ENCODE measurements at places on chromosomes 4 and X. TPM values are rescaled to one million over a fixed set of nuclear protein-coding genes. Genes with fewer than 3 reads are reported as not detected.

The CCSER1 gene
- total RNA-seq = 1.7 TPM

The ARL9 gene
- not detected for total RNA-seq

The SMIM10 gene
- not detected for total RNA-seq

The NXF2 gene
- not detected for total RNA-seq

The FRMD7 gene
- total RNA-seq = not detected

The C4orf50 gene
- total RNA-seq = 0.87 TPM

The FAT4 gene
- not detected for total RNA-seq

The SYTL5 gene
- not detected for total RNA-seq

The GPR82 gene
- not detected for total RNA-seq

The UGT2B7 gene
- not detected for total RNA-seq

The RAB33A gene
- total RNA-seq = 2.2 TPM

The CC2D2A gene
- 0.60 TPM for total RNA-seq

The MGARP gene
- not detected for total RNA-seq

The ARMCX5 gene
- total RNA-seq = 9.3 TPM

The PSMD10 gene
- total RNA-seq = 17.5 TPM

The HSFX2 gene
- total RNA-seq = not detected

The CXorf65 gene
- 57.7 TPM for total RNA-seq

DNA sequence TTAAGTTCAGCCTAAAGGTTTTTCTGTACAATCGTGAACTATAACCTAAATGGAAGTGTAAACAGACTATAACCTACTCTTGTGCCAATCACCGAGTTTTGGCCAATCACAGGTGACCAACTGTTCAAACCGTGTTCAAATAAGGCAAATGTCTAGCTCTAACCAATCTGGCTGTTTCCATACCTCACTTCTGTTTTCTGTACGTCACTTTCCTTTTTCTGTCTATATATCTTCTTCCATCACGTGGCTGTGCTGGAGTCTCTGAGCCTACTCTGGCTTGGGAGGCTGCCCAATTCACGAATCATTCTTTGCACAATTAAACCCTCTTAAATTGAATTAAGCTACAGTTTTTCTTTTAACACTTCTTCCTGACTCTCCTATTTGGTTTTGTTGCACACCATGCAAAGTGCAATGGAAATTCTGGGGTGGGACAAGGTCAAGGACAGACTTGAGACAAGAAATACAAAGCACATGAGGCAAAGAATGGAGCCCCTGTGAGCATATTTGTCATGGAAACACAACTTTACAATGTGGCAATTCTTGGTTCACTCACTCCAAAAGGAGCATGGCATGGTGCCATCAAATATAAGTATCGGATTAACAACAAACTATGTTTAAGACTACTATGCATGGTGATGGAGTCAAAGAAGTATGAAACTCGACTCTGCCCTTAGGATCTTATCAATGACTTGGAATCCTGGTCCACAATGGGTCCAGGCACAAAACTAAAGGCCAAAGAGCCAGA lies 115.7 kb upstream of the FAM9B start:
- no peak for DNase-seq

- no peak for DNase-seq
These were observed 133.3 kb downstream of the DCK start for GRCh38 chr4:71126719-71127118.

GRCh38 chrX:150759568-150760416 lies 66.6 kb downstream of the MTMR1 start:
- DNase-seq = no peak

DNA sequence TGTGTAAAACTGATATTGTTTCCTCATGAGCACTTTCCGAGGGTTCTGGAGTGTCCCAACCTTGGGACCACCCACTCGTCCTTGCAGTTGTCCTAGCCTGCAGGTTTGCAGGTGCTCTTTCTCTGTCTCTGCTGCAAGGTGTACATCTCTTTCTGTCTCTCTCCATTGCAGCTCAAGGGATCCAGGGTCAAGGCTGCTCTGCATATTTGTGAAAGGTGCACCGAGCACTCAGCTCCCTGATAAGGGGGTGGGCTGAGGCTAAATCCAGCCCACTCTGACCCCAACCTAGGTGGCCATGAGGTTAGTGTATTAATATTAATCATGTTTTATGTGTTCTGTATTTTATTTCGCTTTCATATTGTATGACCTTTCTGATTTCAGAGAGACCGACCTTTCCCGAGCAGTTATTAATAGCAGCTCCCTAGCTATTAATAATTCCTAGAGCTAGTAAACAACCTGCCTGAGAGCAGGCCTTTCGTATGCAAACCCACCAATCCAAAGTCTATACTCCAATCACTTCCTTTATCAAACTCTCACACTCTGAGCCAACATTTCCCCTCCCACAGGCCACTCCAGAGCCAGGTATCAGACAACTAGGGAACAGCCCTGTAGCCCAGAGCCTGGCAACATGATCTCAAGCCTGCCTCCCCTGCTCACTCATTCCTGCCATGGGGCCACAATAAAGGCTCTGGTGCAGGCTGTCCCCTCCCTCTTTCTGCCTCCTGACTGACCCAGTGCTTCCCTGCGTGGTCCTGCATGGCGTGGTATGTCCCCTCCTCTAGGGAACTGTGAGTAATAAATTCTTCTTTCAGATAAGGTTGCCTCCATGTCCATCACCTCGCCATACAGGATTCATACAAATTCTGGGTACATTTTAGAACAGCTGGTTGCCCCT lies 73.9 kb downstream of the SLC2A9 start:
- no peak for DNase-seq

- no peak for DNase-seq
These were observed 23.5 kb upstream of the GALNT7 start for GRCh38 chr4:173145131-173145530.

- no peak for DNase-seq
These were observed 47.4 kb downstream of the TMEM131L start for GRCh38 chr4:153513596-153513995.

- no peak for DNase-seq
These were observed 478.4 kb downstream of the BCOR start for GRCh38 chrX:39619182-39620009.

- DNase-seq = no peak
These were observed 46.8 kb upstream of the SETD7 start for GRCh38 chr4:139602776-139603360.

DNA sequence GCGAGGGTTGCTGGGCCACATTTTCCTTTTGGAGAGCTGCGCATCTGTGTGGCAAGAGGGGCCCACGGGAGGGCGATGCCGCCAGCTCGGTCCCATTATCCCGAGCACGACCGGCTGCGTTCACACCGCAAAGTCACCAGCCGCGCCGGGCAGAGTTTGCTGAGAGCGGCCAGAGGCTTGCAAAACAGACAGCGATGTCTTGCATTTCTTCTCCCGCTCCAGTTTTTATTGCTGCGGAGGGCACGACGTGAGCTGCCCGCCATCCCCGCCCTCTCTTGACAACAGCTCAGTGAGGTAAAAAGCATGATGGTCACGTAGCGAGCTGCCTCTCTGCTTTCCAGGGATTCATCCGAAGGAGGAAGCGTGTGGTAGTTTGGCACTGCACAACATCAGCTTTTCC lies 102.1 kb upstream of the TENM3 start:
- no peak for DNase-seq

- no peak for DNase-seq
These were observed 26.4 kb downstream of the GPM6B start for GRCh38 chrX:13790206-13791131.

DNA sequence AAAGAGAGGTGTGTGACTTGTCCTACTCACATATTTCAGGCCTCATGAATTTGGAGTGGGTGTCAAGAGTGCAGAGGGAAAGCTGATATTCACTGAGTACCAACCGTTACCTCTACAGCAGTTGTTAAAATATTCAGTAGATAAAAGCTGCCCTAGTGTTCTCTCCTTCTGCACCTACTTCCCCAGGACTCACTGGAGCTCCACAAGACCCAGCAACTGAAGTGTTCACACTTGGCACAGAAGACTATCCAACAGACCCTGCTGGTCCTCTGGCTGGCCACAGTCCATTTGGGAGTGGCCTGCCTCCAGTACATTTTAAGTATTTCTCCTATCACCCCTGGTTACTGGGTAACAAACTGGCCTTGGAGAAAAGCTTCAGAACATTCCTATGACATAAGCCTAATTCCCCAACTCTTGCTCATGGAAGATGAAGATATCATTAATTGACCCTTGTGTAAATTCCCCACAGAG lies 70.8 kb downstream of the PPARGC1A start:
- no peak for DNase-seq

DNA sequence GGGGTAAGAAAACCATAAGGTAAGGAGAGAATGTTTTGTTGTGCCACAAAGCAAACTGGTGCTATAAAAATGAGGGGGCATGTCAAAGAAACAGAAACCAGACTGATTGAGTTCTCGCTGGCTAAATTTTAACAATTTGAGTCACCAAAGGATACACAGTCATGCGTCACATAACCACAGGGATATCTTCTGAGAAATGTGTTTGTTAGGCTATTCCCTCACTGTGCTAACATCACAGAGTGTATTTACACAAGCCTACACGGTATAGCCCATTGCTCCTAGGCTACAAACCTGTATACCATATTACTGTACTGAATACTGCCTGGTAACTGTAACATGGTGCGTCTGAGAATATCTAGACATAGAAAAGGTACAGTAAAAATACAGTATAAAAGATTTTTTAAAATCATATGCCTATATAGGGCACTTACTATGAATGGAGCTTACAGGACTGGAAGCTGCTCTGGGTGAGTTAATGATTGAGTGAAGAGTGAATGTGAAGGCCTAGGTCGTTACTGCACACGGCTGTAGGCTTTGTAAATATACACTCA lies 50.1 kb downstream of the FBXW7 start:
- DNase-seq = no peak

GRCh38 chr4:88729146-88729760 lies 31.6 kb upstream of the NAP1L5 start:
- no peak for DNase-seq

DNA sequence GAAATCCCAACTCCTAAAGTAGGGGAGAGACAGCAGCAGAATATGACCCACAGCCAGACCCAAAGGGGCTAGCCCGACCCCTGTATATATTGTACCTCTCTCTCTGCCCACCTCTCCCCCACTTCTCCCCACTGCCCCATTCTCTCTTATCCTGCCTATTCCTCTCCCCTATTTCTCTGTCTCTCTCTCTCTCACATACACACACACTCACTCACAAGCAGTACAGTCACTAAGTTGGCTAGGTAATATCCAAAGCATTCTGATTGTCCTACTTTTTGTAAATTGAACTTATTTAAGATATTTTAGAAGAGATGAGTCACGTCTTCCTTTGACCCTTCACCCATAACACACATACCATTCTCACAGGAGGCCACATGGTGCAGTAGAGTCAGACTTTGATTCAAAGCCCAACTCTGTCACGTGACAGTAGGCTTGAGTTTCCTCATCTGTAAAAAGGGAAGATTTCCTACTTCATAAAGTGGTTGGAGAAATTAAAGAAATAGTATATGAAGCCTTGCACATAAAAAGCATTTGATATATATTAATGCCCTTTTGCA lies 29.5 kb downstream of the SRPX2 start:
- DNase-seq = no peak

DNA sequence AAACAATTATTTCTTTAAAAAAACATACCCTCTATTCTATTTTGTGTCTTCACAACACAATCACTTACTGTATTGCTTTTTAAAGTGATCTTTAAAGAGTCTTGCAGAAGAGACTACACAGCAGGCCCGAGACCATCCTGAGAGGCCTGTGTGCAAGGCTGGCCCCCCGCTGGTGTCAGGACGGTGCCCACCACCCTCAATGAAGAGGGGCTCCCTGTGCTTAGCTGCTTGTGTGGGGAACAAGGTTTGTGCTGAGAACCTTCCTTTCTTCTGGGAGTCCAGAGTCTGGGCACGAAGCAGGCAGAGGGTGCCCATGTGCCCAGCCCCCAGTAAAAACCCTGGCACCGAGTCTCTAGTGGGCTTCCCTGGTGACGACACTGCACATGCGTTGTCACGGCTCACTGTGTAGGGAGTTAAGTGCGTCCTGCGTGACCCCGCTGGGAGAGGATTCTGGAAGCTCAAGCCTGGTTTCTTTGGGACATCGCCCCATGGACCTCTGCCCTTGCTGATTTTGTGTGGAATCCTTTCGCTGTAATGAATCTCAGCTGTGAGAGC lies 22.0 kb downstream of the RGS12 start:
- DNase-seq = no peak
